ENCODE measurements at places on chromosomes 5 and 9. TPM values are rescaled to one million over a fixed set of nuclear protein-coding genes. Genes with fewer than 3 reads are reported as not detected.

The GRIN1 gene
- polyA plus RNA-seq = 0.48 TPM

The IL5 gene
- not detected for polyA plus RNA-seq

The NUTM2G gene
- 0.42 TPM for polyA plus RNA-seq

The PCA3 gene
- not detected for polyA plus RNA-seq

The SCGB3A2 gene
- 47.1 TPM for polyA plus RNA-seq

The ACOT12 gene
- 0.29 TPM for polyA plus RNA-seq

The GAS1 gene
- 3.3 TPM for polyA plus RNA-seq

GRCh38 chr9:76588316-76588715 lies 129.3 kb downstream of the GCNT1 start:
- H3K27me3 ChIP-seq = no peaks in the 10 kb centered on the region
- no peak for DNase-seq
- H3K27ac ChIP-seq = no peak overlapping the region
- H3K4me1 ChIP-seq = peaks cover 17% of the 10 kb centered on the region

DNA sequence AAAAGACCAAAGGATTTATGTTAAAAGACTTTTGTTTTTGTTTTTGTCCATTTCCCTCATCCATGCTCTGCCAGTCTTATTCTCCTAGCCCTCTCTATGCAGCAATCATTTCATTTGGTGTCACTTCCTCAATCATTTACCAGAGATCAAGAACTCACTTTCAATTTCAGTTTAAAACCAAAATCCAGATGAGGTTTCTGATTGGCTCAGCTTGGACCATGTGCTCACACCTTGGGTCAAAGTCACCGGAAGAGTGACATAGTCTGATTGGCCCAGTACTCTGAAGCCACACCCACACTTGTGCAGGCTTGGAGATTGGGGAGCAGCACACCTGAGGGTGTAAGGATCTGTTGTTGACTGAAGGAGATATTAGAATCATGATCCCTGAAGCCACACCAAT lies 79.6 kb downstream of the TLR4 start:
- DNase-seq = no peak
- H3K36me3 ChIP-seq = no peaks in the 10 kb centered on the region
- no peak overlapping the region for H3K4me3 ChIP-seq
- H3K27me3 ChIP-seq = no peaks in the 10 kb centered on the region

DNA sequence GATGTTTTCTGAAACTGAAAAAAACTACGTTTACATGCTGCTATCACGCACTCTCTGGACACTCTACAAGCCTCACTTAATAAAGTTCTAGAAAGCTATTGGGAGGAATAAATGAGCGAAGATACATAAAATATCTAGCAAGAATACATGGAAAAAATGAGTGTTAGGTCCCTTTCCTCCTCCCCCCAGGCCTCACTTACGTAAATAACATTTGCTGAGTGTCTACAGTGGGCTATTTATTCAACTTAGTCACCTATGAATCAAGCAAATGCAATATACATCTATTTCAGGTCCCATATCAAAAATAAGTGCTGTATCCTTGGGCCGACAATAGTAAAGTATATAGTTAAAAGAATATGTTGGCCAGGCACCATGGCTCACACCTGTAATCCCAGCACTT lies 62.5 kb downstream of the FRMD3 start:
- no peaks in the 10 kb centered on the region for H3K4me1 ChIP-seq
- no peak for DNase-seq
- H3K27ac ChIP-seq = no peak overlapping the region
- H3K27me3 ChIP-seq = no peaks in the 10 kb centered on the region

DNA sequence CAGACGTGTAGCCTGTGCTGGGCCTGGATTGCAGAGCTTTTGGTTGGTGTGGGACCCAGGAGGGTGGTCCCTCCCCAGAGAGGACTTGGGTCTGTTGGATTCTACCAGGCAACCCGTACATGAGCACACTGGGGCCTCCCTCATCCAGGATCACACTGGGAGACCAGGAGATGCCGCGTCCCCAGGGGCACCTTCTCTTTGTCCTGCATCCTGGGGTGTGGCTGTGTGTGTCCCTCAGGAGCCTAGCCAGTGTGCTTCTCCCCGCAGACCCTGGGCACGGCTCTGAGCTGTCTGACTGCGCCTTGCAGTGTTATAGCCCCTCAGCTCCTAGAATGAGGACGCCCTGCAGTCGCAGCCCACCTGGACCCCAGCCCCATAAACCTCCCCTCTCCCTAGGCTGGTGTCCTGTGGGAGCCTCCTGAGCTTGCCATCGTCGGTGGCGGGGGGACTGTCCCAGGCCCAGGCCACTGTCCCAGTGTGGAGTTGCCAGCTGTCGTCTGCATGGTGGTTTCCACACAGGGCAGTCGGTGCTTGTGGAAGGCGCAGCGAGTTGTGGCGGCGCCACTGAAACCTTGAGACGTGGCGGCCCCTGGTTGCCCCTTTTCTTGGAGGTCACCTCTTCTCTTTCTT lies 27.6 kb downstream of the CEP72 start:
- no peaks in the 10 kb centered on the region for H3K27me3 ChIP-seq
- H3K27ac ChIP-seq = no peak overlapping the region
- no peaks in the 10 kb centered on the region for H3K4me1 ChIP-seq
- H3K4me3 ChIP-seq = no peak overlapping the region

GRCh38 chr5:42927730-42928129 lies 112.4 kb downstream of the ANXA2R start:
- H3K27ac ChIP-seq = no peak overlapping the region
- H3K36me3 ChIP-seq = no peaks in the 10 kb centered on the region
- H3K4me1 ChIP-seq = no peaks in the 10 kb centered on the region

- no peaks in the 10 kb centered on the region for H3K36me3 ChIP-seq
- no peak overlapping the region for H3K27ac ChIP-seq
- no peak for DNase-seq
- peaks cover 83% of the 10 kb centered on the region for H3K27me3 ChIP-seq
Observed at GRCh38 chr9:121283856-121284732, 16.1 kb downstream of the GSN start.

GRCh38 chr5:159001247-159001646 lies 98.5 kb downstream of the EBF1 start:
- no peak overlapping the region for H3K4me3 ChIP-seq
- H3K36me3 ChIP-seq = no peaks in the 10 kb centered on the region
- H3K4me1 ChIP-seq = no peaks in the 10 kb centered on the region

- DNase-seq = no peak
- H3K27me3 ChIP-seq = no peaks in the 10 kb centered on the region
- no peak overlapping the region for H3K4me3 ChIP-seq
Observed at GRCh38 chr9:1528456-1528855, 478.3 kb downstream of the DMRT2 start.

- H3K27ac ChIP-seq = no peak overlapping the region
- no peaks in the 10 kb centered on the region for H3K27me3 ChIP-seq
- H3K36me3 ChIP-seq = no peaks in the 10 kb centered on the region
- no peaks in the 10 kb centered on the region for H3K4me1 ChIP-seq
- no peak overlapping the region for H3K4me3 ChIP-seq
Observed at GRCh38 chr5:107864793-107865192, 194.1 kb upstream of the EFNA5 start.

DNA sequence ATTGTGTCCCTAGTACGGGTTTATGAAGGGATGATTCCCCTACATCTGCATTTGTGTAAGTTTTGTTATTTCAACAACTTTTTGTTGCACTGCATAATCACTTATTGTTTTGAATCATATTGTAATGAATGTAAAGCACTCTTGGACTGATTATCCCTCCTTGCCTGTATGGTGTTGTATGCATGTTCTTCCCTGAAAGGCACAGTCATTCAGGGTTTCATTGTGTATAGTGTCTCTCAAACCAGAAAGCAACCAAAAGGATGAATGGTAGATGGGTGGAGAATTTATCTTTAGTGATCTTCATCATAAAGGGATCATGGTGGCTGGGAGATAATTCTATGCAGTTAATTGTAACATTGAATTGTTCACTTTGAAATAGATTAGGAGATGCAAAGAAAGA lies 247.3 kb downstream of the BRINP1 start:
- no peak overlapping the region for H3K4me3 ChIP-seq
- H3K36me3 ChIP-seq = no peaks in the 10 kb centered on the region
- no peaks in the 10 kb centered on the region for H3K27me3 ChIP-seq
- no peak for DNase-seq
- no peak overlapping the region for H3K27ac ChIP-seq
- no peaks in the 10 kb centered on the region for H3K4me1 ChIP-seq

GRCh38 chr5:130546211-130546610 lies 618.8 kb downstream of the HINT1 start:
- no peaks in the 10 kb centered on the region for H3K4me1 ChIP-seq
- no peak overlapping the region for H3K4me3 ChIP-seq
- H3K36me3 ChIP-seq = no peaks in the 10 kb centered on the region

GRCh38 chr5:133323494-133324457 lies 272.0 kb downstream of the HSPA4 start:
- H3K27me3 ChIP-seq = peaks cover 9% of the 10 kb centered on the region
- no peak overlapping the region for H3K4me3 ChIP-seq
- peaks cover 17% of the 10 kb centered on the region for H3K4me1 ChIP-seq
- no peak overlapping the region for H3K27ac ChIP-seq

DNA sequence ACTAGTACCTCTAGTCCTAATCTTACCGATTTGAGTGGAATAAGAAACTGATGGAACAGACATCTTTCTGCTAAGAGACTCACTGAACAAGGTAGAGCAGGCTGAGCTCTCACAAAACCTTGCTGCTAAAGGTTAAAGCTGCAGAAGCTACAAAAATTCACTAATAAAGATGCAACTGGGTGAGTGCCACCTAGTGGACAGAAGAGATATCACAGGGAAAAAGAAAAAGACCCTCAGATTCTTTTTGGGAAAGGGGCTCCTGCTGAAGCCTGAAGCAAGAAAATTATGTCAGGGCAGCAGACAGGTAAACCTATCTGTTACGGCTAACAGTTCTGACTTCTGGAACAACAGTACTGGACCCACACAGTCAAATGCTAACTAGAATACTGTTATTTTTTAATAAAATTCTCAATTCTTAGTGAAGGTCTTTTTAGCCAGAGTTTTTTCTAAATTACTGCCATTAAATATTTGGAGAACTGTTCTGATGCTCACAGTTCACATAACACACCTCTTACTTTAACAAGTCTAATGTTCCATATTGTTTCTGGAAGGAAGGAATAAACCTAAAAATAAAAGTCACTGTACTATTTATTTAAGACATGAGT lies 51.2 kb downstream of the DIAPH1 start:
- peaks cover 5% of the 10 kb centered on the region for H3K36me3 ChIP-seq
- no peak for DNase-seq
- no peak overlapping the region for H3K4me3 ChIP-seq
- no peaks in the 10 kb centered on the region for H3K4me1 ChIP-seq
- H3K27me3 ChIP-seq = no peaks in the 10 kb centered on the region
- no peak overlapping the region for H3K27ac ChIP-seq

Measured in H1 (cell line).